NCI-H146 (cell line): ENCODE measurements at places on chromosomes 12 and 14.

- DNase-seq, result peak; percentile 28
Measured at GRCh38 chr12:107992870-107993451, 136.1 kb upstream of the WSCD2 start.

- DNase-seq, result no peak
Measured at GRCh38 chr12:40226705-40227104, 1.9 kb downstream of the LRRK2 start.

GRCh38 chr12:74959657-74960056 lies 250.0 kb downstream of the KCNC2 start:
- DNase-seq, result no peak

- DNase-seq, result no peak
Measured at GRCh38 chr12:65220761-65221160, 51.4 kb downstream of the LEMD3 start.

- DNase-seq, result no peak
Measured at GRCh38 chr12:110590059-110590458, 6.9 kb upstream of the PPTC7 start.

- no peak for DNase-seq
Measured at GRCh38 chr14:101357559-101358319, 203.6 kb upstream of the DIO3 start.
